ENCODE measurements at places on chromosomes 3 and 15. TPM values are rescaled to one million over a fixed set of nuclear protein-coding genes. Genes with fewer than 3 reads are reported as not detected.

- no peak overlapping the region for H3K27ac ChIP-seq
- no peaks in the 10 kb centered on the region for H3K36me3 ChIP-seq
- peaks cover 19% of the 10 kb centered on the region for H3K4me1 ChIP-seq
- no peak for DNase-seq
- H3K27me3 ChIP-seq = peaks cover 4% of the 10 kb centered on the region
- no peak overlapping the region for H3K4me3 ChIP-seq
Observed at GRCh38 chr3:126937533-126937932, 45.4 kb upstream of the PLXNA1 start.

The CHRM5 gene
- not detected for total RNA-seq

- no peaks in the 10 kb centered on the region for H3K4me1 ChIP-seq
- H3K36me3 ChIP-seq = no peaks in the 10 kb centered on the region
- DNase-seq = no peak
- H3K27me3 ChIP-seq = no peaks in the 10 kb centered on the region
- no peak overlapping the region for H3K27ac ChIP-seq
Observed at GRCh38 chr3:75272691-75273090, 391.4 kb upstream of the FRG2C start.

- H3K4me3 ChIP-seq = no peak overlapping the region
- H3K27me3 ChIP-seq = no peaks in the 10 kb centered on the region
- H3K27ac ChIP-seq = no peak overlapping the region
- no peak for DNase-seq
- peaks cover 3% of the 10 kb centered on the region for H3K36me3 ChIP-seq
Observed at GRCh38 chr15:92018535-92019239, 165.2 kb downstream of the SLCO3A1 start.
